ENCODE measurements at places on chromosomes 16 and 17.

- no peak for DNase-seq
Observed at GRCh38 chr16:77823067-77823466, 34.7 kb downstream of the VAT1L start.

DNA sequence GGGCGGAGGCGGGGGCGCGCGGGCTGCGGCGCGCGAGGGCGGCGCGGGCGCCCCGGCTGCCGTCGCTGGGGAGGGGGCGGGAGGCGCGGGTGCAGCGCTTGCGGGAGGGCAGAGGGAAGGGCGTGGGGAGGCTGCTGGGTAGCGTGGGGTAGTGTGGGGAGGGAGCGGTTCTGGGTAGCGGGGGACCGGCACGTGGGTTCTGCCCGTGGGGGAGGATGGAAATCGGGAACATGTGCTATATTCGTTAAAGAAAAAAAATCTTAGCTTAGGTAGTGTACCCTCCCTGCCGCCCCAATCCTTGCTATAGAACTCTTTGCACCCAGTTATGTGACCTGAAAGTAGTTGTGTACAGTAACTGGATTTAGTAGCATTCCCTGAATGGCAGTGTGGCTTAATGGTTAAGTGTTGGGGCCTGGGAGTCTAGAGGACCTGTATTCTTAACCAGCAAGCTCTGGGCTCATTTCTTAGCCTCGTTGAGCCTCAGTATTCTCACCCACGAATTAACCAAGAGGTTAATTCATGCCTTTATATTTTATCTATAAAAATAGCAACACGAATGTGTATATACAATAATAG, 646 bp downstream of the RABEP1 start:
- peak; percentile 29 for DNase-seq

- DNase-seq = no peak
Observed at GRCh38 chr17:61128661-61129115, 271.0 kb upstream of the TBX2 start.

- peak; percentile 57 for DNase-seq
Observed at GRCh38 chr16:71358464-71358998, at the start of gene CALB2. Gene CALB2 (plus strand): TSS chr16:71358723. CDS start chr16:71358793, 70 bp downstream.

DNA sequence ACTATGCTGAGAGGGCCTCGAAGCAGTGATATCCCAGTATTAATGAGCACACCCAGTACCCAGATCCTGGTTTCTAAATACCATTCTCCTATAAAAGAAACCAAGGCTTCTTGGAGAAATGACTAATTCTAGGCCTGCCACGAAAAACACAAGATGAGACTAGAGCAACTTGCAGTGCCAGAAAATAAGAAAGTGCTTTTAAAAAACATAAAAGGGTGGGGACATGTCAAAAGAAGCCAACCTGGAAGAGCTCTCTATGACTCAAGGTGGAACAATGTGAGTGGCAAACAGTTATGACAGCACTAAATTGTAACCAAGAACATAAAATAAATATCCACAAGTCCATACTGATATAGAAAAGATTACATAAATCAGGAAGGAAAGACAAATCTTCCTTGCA, 153.2 kb upstream of the KCNJ18 start:
- DNase-seq = no peak

Data from T-helper 2 cell (primary cell).